DMS79 treated with DMSO at 0.1 percent for 48 hours (cell line): ENCODE measurements at places on chromosomes 5 and 9.

- DNase-seq, result no peak
These were observed 1755.8 kb upstream of the WWC1 start for GRCh38 chr5:166535641-166536040.

GRCh38 chr9:38251036-38251860 lies 141.3 kb upstream of the ALDH1B1 start:
- DNase-seq, result no peak

GRCh38 chr5:168443533-168443932 lies 42.7 kb upstream of the RARS1 start:
- DNase-seq, result no peak

DNA sequence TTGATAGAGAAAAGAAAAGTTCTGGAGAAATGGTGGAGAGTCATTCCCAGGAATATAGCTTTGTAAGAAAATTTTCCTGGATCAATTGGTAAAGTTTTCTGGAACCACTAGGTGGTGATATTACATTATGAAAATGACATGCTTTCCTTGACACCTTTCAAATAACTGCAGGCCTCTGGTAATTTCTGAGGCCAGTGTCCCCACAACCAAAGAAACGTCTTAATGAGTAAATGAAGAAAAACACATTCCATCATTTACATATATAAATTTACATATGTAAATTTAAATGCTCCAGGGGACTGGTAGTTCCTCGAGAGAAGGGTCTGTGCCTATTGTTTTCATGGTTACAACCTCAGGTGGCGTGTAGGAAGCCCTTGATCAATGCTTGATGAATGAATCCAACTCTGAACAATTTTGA lies 17.2 kb upstream of the RGS3 start:
- DNase-seq, result peak; percentile 63

- no peak for DNase-seq
These were observed 18.3 kb downstream of the PSAT1 start for GRCh38 chr9:78314953-78315870.

GRCh38 chr5:117084067-117084466 lies 509.4 kb upstream of the SEMA6A start:
- no peak for DNase-seq

- DNase-seq, result no peak
These were observed 20.9 kb downstream of the KLHL3 start for GRCh38 chr5:137714946-137715345.

GRCh38 chr9:15300218-15300617 lies 6.8 kb downstream of the TTC39B start:
- no peak for DNase-seq

- no peak for DNase-seq
These were observed 1.8 kb upstream of the LRRC14B start for GRCh38 chr5:189486-189885.

DNA sequence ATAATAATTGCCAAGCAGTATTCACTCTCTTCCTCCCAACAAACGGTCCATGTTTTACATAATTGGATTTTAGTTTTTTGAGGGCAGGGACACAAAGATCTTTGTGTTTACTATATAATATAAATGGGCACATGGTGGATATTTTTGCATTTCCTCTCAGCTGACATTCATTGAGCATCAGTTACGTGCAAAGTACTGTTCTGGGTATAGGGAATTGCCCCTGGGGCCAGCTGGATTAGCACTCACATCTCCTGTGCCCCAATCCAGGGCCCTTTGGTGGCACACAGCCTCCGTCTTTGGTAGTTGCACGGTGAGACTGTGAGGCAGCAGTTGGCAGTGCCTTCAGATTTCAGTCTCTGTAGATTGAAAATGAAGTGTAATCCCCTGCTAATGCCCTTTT lies 1.6 kb downstream of the TDRD7 start:
- no peak for DNase-seq

DNA sequence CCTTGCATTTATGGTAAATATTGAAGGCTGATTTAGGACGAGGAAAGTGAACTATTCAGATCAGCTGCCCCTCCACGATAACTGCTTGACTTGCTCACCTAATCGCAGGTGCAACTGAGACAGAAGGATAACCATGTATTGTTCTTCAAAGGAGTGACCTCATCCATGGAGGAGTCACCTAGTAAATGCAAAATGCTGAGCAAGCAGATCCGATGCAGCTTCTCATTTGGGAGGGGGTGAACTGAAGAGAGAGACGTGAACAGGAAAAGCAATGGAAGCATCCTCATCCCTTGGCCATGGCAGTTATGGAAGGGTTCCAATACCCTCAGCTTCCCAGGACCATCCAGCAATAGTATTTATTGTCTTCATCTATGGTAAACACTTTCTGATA lies 47.5 kb downstream of the RASGRF2 start:
- no peak for DNase-seq

GRCh38 chr9:19030899-19031298 lies 2.1 kb downstream of the SAXO1 start:
- DNase-seq, result no peak

DNA sequence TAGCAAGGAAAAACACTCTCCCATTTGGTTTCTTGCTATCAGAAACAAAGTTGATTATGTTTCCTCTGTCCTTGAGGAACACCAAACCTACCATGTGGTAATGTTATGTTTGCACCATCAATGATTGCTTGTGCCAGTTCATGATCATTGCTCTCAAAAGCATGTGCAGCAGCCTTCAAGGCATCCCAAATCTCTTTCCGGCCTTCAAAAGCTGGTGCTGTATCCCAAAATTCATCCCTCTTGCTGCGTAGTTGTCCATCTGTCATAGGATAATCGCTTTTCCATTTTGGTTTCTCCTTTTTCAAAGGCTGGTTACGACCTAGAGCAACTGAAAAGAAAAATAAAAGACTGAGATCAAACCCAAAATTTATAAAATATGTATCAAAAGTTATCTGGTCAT lies 40.1 kb downstream of the EFCAB9 start:
- DNase-seq, result no peak

- DNase-seq, result peak; percentile 84
These were observed 215.1 kb downstream of the CD180 start for GRCh38 chr5:66981266-66982055.

DNA sequence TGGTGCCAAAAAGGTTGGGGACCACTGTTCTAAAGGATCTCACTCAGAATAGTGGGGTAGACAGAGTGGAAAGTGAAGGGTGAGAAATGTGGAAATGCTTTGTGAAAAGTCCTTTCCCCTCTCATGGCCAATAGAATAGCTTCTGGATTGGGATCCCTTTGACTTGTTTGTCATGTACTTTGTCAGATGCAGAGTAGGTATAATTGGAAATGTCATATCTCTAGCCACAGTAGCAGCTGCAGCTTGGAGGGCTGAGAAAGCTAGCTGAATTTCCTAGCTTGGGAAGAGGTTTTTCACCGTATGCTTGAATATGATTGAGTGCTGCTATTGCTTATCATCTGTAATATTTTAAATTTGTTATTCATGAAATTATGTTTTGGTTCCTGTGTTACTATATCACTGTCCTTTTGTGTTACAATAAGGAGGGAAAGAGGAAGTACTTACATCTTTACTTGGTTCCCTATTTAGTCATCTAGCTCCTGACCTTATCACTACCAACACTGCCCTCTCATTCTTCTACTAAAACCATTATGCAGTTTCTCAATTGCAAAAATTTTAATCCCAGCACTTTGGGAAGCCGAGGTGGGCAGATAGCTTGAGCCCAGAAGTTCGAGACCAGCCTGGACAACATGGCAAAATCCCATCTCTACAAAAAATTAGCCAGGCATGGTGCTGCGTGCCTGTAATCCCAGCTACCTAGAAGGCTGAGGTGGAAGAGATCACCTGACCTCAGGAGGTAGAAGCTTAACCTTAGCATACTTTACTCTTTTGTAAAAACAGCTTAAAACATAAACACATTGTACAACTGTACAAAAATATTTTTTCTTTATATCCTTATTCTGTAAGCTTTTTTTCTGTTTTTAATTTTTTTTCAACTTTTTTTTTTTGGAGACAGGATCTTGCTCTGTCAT lies 12.4 kb downstream of the SLC30A5 start:
- DNase-seq, result no peak

DNA sequence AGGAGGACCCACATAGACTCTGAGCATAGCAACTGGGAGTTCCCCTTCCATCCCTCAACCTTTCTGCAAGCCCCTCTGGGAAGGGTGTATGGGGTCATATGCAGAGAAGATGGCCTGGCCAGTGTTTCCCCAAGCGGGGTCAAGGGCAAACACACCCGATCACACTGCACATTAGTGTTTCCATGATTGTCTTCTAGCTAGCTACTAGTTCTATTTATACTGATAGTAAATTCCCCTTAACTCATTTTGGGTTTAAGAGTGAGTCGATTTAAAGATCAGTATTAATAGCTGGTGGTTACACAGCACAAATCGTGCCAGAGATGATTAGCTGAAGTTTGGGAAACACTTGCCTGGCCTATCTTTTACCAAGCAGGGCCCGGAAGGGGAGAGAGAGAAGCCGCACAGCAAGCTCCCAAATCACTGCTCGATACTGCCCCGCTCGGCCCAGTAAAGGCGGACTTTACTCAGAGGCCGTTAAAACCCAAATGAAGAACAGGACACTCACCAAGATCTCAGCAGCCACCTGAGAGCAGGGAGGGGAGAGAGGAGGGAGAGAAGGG lies 29.4 kb upstream of the TNIP1 start:
- DNase-seq, result no peak

GRCh38 chr5:128271859-128272464 lies 188.4 kb downstream of the SLC12A2 start:
- DNase-seq, result no peak

- no peak for DNase-seq
These were observed 38.1 kb downstream of the BASP1 start for GRCh38 chr5:17255471-17256021.

GRCh38 chr5:176762489-176762888 lies 47.9 kb upstream of the UNC5A start:
- no peak for DNase-seq

GRCh38 chr9:69944816-69945215 lies 98.8 kb upstream of the MAMDC2 start:
- no peak for DNase-seq

DNA sequence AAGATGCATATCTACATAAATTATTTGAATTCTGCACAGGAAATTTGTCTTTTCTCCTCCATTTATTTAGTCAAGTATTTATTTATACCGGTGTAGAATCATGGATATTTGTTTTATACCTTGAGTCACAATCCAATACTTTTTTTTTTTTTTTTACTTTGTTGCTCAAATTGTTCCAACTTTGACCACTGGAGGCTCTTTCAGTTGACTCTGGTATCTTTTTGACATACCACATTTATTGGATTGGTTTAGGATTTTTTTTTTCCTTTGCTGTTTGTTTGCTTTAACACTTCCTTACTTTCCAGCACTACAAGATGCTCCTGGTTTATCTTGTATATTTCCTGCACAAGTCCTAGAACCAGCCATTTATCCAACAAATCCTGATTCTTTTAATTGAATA lies 543.1 kb upstream of the RIOK2 start:
- no peak for DNase-seq

DNA sequence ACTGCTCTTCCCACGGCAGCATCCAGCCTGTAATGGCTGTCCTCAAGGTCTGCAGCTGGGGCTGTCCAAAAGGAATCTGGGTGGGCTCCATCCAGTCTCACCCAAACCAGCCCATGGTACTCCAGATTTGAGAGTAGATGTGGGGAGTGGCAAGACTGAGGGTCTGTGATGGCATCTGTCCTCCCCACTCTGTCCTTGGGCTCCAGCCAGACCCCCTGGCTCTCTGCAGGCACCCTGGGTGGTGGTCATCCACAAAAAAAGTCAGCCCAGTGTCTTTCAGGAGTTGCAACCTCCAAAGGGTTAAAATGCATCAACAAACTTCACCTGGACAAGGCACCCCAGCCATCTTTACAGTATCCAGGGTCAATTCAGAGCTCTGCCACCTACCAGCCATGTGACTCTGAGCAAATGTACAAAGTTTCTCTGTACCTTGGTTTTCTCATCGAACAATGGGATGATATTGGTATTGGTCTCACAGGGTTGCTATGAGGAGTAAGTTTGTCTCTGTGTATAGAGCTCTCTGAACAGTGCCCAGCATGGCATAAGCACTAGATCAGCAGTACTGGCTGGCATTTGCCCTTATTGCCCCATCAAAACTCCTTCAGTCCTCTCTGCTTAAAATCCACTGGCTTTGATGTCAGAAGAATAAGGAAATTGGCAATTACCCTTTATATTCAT lies 7.3 kb upstream of the S1PR3 start:
- DNase-seq, result no peak

DNA sequence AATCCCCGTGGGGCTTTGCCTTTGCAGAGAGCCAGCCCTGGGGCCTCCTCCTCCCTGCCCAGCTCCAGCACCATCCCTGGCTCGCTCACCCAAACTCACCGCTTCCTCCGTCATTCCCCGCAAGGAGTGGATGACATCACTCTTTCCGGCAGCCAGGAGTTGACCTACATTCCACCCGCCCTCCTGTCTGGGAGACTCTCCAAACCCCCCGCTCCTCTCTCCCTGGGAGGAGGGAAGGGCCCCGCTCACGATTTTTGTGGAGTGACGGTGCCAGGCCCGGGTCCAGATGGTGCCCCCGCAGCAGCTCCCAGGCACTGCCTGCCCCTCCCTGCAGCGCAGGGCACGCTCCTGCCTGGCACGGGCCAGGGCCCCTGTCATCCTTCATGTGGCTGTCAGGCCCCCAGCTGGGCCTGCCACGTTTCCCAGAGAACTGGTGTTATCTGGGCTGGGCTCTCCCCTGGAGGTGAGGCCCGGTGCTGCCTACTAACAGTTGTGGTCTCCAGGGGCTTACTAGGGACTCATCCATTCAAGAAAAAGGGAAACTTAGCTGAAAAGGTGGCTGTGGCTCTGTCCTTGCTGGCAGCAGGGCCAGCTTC lies 52.3 kb downstream of the NTNG2 start:
- DNase-seq, result peak; percentile 74

DNA sequence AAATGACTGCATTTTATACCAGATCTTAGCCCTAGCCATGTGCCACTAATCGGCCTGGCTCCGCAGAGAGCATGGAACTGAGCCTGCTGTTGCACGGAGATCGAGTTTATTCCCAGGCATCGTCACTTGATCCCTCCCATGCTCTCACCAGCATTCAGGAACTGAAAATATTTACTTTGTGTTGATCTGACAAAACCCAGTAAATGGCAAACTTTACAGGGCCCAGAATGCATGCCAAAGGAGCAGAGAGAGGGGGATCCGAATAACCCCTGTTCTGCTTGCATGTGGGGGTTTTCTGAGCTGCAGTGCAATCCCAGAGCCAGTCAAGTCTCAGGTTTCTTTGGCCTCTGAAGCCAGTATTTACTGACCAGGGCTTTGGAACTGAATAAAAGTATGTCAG lies 87.3 kb downstream of the GAS1 start:
- no peak for DNase-seq

DNA sequence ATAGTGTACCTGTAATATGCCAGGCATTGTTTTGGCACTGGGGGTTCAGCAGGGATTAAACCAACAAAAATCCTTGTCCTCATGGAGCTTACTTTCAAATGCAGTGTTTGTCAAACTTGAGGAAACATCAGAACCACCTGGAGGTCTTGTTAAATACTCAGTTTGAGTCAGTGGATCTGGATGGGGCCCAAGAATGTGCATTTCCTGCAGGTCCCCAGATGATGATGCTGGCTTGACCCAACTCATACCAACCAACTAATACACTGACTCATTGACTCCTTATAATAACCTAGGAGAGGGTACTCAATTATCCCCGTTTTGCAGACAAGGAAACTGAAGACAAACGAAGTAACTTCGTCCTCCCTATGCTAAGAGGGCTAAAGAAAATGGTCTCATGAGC lies 11.3 kb downstream of the WWC1 start:
- DNase-seq, result no peak

GRCh38 chr5:155101697-155102096 lies 88.1 kb downstream of the KIF4B start:
- DNase-seq, result no peak

- DNase-seq, result no peak
These were observed 8.4 kb upstream of the RXRA start for GRCh38 chr9:134317790-134318414.

GRCh38 chr9:136965771-136966484 lies 11.4 kb upstream of the PTGDS start:
- DNase-seq, result no peak
